ENCODE measurements at places on chromosomes 7 and 10. TPM values are rescaled to one million over a fixed set of nuclear protein-coding genes. Genes with fewer than 3 reads are reported as not detected.

Gene C10orf143
- total RNA-seq = 3.3 TPM

Gene NOS3
- 6.1 TPM for total RNA-seq

Gene ATP6V0A4
- not detected for total RNA-seq

Gene CALML3
- not detected for total RNA-seq

DNA sequence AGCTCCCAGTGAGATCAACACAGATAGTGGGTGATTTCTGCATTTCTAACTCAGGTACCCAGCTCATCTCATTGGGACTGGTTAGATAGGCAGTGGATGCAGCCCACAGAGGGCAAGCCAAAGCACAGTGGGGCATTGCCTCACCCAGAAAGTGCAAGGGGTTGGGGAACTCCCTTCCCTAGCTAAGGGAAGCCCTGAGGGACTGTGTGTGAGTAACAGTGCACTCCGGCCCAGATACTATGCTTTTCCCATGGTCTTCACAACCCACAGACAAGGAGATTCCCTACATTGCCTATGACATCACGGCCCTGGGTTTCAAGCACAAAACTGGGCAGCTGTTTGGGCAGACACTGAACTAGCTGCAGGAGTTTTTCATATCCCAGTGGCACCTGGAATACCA is 62.8 kb downstream of the PPP1R3A start:
- H3K4me1 ChIP-seq = no peaks in the 10 kb centered on the region
- no peak for DNase-seq
- no peaks in the 10 kb centered on the region for H3K36me3 ChIP-seq
- no peaks in the 10 kb centered on the region for H3K27me3 ChIP-seq
- H3K27ac ChIP-seq = no peak overlapping the region

DNA sequence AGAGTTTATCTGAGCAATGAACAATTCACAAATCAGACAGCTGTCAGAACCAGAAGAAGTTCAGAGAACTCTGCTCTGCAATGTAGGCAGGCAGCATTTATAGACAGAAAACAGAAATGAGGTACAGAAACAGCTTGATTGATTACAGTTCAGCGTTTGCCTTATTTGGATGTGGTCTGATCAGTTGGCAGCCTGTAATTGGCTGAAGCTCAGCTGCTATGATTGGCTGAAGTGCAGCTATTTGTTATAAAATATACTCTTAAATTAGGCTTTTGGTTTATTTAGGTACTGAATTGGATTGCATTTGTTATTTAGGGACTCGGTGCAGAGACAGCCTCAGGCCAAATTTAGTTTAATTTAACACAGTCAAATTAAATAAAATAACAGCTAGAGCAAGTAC is 85.8 kb upstream of the JAZF1 start:
- peaks cover 9% of the 10 kb centered on the region for H3K4me1 ChIP-seq
- H3K27ac ChIP-seq = no peak overlapping the region
- peaks cover 45% of the 10 kb centered on the region for H3K27me3 ChIP-seq
- DNase-seq = no peak
- no peaks in the 10 kb centered on the region for H3K36me3 ChIP-seq

- peaks cover 10% of the 10 kb centered on the region for H3K4me1 ChIP-seq
- H3K36me3 ChIP-seq = no peaks in the 10 kb centered on the region
- no peaks in the 10 kb centered on the region for H3K27me3 ChIP-seq
- H3K27ac ChIP-seq = no peak overlapping the region
- H3K4me3 ChIP-seq = no peak overlapping the region
These were observed 173.1 kb upstream of the AGR3 start for GRCh38 chr7:17054836-17055235.

DNA sequence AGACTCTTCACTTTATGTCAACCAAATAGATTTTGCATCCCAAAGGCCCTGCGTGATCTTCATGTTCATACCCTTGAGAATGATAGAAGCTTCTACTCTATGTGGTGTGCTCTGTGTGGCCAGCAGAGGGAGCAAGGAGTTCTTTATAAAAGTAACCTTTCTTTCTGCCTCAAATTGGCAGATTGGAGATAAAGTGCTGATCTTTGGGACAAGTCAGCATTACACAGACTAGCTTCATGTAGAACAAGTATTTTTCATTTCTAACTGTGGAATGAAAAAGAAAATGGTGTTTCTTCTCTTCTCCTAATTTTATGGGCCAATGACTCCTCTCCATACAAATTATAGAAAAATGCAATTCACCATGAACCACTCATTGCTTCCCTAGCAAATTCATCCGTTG is 1214.1 kb downstream of the SORCS1 start:
- H3K4me1 ChIP-seq = no peaks in the 10 kb centered on the region
- H3K4me3 ChIP-seq = no peak overlapping the region
- peak; percentile 3 for DNase-seq
- no peak overlapping the region for H3K27ac ChIP-seq
- H3K36me3 ChIP-seq = no peaks in the 10 kb centered on the region

GRCh38 chr10:8235253-8236027 is 181.0 kb downstream of the GATA3 start:
- H3K36me3 ChIP-seq = no peaks in the 10 kb centered on the region
- H3K27ac ChIP-seq = no peak overlapping the region
- no peak for DNase-seq
- H3K27me3 ChIP-seq = no peaks in the 10 kb centered on the region

- no peak overlapping the region for H3K4me3 ChIP-seq
- no peak for DNase-seq
- H3K27ac ChIP-seq = no peak overlapping the region
- H3K27me3 ChIP-seq = no peaks in the 10 kb centered on the region
- H3K4me1 ChIP-seq = no peaks in the 10 kb centered on the region
These were observed 67.4 kb downstream of the REEP3 start for GRCh38 chr10:63588436-63589167.

- no peak for DNase-seq
- H3K4me1 ChIP-seq = no peaks in the 10 kb centered on the region
- H3K27ac ChIP-seq = no peak overlapping the region
- no peaks in the 10 kb centered on the region for H3K27me3 ChIP-seq
These were observed 282.3 kb downstream of the TWIST1 start for GRCh38 chr7:18835001-18835690.

GRCh38 chr7:101736084-101736483 is 81.3 kb upstream of the CUX1 start:
- H3K36me3 ChIP-seq = no peaks in the 10 kb centered on the region
- DNase-seq = no peak
- peaks cover 9% of the 10 kb centered on the region for H3K4me1 ChIP-seq
- no peaks in the 10 kb centered on the region for H3K27me3 ChIP-seq
- H3K27ac ChIP-seq = no peak overlapping the region

- no peak overlapping the region for H3K27ac ChIP-seq
- H3K27me3 ChIP-seq = peaks cover 4% of the 10 kb centered on the region
- H3K4me1 ChIP-seq = no peaks in the 10 kb centered on the region
- no peaks in the 10 kb centered on the region for H3K36me3 ChIP-seq
- no peak overlapping the region for H3K4me3 ChIP-seq
- DNase-seq = no peak
These were observed 161.6 kb downstream of the ITGA8 start for GRCh38 chr10:15558136-15558535.
